ENCODE measurements at places on chromosomes 6 and 20. TPM values are rescaled to one million over a fixed set of nuclear protein-coding genes. Genes with fewer than 3 reads are reported as not detected.

GRCh38 chr6:121344539-121344938 is 10.3 kb upstream of the TBC1D32 start:
- no peak for DNase-seq

The RHAG gene
- total RNA-seq: 0.07 TPM

- DNase-seq: no peak
Measured at GRCh38 chr6:34273242-34273805, 24.5 kb upstream of the SMIM29 start.

GRCh38 chr6:132364306-132365074 is 36.8 kb downstream of the MOXD1 start:
- DNase-seq: no peak

DNA sequence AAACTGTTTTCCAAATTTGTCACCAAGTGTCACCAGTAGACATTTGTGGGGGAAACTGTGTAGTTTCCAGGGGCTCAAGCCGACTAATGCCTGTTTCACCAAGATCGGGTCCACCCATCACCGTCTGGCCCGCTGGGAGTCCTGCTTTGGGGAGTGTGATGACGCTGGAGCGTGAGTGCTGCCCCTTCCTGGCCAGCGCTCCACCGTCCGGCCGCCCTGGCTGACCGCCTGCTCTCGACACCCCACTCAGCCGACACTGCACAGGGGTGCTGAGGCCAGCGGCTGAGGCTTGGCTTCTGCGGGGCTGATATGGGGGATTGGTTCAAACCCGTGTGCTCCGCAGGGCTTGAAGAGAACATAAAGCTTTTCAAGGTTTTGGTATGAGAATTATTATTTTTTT is 160.1 kb downstream of the SMOC2 start:
- no peak for DNase-seq

The KDM1B gene
- 6.8 TPM for total RNA-seq

The FILIP1 gene
- 1.4 TPM for total RNA-seq

GRCh38 chr6:75044846-75045245 is 161.0 kb downstream of the COL12A1 start:
- no peak for DNase-seq

GRCh38 chr6:42996513-42996912 is 12.1 kb downstream of the PPP2R5D start:
- DNase-seq: no peak

The PLA2G7 gene
- total RNA-seq: 0.17 TPM

DNA sequence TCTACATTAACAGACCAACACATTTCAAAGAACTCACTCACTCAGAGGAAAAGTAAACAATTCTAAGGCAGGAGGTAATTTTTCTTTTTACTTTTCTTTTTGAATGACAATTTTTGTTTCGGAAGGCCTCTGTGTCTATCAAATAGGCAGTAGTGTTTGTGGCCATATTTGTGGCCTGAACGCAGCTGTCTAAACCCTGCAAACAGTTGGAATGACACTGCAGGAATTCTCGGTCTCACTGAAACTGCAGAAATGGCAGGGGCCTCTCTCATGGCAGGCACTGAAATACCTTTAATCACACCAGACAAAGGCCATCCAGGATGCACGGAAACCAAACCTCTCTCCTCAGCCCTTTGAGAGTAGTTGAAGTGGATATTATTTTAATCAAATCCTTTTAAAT is 30.4 kb downstream of the FYN start:
- DNase-seq: no peak

GRCh38 chr20:44891826-44892225 is 6.3 kb downstream of the YWHAB start:
- DNase-seq: no peak

DNA sequence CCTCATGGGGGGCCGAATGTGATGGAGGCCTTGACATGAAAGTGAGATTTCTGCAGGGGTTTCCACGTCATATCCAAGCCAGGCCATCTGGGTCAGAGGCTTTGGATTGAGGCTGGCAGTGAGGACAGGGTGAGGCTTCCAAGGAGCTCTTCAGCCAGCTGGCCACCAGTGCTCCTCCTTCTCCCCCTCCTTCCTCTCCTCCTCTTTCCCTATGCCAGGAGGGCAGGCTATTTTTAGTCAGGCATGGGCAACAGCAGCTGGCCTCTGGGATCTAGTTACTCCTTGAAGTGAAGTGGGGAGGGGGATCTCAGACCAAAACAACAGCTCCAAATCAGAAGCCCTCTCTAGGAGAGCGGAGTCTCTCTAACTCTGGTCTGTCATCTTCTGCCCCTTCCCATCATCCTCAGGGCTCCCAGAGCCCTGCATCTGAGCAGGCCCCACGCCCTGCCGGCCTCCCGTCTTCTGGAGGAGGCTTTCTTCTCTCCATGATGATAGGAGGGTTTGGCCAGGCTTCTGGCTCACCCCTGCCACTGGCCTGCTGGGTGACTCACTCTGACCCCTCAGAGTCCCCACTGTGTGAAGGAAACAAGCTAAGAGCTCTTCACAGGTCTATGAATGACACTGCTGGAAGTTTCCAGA is 612 bp downstream of the TNNC2 start:
- peak; percentile 46 for DNase-seq

DNA sequence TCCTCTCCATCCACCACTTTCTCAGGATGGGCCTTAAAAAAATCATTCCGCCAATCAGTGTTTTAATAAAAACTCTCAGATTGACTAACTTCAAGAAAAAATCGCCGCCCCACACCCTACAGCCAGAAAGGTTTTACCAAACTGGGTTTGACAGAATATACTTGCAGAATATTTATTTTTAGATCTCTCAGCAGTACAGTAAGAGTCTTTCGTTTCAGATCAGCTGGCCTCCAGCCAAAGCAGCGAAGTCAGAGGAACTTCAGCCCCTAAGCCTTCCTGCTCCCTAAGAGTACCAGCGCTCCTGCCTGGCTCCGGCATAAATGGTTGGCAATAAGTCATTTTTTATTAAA is 24.7 kb downstream of the TBC1D7 start:
- DNase-seq: no peak

GRCh38 chr6:71268735-71269437 is 19.7 kb upstream of the OGFRL1 start:
- DNase-seq: no peak

The ENPP1 gene
- 17.8 TPM for total RNA-seq

DNA sequence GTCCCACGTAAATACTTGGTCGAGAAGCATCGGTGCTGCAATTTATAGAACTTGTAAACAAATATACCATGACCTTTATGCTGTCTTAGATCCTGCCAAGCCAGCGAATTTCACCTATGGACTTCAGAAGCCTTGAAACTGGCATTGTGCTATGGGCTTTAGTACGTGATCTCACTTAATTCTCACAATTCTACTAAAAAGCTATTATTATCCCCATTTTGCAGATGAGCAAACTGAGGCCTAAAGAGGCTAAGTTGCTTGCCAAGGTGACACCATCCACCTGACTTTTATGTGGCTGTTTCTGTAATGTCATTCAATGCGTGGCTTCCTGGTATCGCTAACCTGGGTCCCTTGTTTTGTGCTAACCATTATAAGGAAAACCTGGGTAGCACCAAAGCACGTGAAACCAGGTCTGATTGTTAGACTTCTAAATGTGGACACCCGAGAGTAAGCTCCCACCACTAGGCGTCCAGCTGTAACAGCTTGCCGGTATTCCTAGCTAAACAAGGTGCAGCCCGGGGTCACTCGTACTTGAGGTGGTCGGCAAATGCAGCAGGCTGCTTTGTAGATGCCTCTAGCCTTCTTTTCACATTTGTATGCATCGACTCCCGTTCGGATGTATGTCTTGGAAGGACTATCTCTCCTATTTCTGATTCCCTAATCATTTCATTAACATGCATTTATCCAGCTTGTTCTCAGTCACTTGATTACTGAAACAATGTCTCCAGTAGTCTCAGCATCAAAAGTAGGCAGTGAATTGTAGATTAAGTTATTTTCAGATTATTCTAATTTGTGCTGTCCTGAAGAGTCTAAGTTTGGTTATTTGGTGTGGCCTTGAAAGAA is 1.1 kb downstream of the SYNJ2 start:
- peak; percentile 63 for DNase-seq

GRCh38 chr6:160391419-160392116 is 43.4 kb downstream of the SLC22A3 start:
- no peak for DNase-seq

- no peak for DNase-seq
Measured at GRCh38 chr6:144234935-144235334, 50.2 kb upstream of the UTRN start.

- DNase-seq: no peak
Measured at GRCh38 chr6:50815436-50816114, 3.1 kb upstream of the TFAP2B start.

DNA sequence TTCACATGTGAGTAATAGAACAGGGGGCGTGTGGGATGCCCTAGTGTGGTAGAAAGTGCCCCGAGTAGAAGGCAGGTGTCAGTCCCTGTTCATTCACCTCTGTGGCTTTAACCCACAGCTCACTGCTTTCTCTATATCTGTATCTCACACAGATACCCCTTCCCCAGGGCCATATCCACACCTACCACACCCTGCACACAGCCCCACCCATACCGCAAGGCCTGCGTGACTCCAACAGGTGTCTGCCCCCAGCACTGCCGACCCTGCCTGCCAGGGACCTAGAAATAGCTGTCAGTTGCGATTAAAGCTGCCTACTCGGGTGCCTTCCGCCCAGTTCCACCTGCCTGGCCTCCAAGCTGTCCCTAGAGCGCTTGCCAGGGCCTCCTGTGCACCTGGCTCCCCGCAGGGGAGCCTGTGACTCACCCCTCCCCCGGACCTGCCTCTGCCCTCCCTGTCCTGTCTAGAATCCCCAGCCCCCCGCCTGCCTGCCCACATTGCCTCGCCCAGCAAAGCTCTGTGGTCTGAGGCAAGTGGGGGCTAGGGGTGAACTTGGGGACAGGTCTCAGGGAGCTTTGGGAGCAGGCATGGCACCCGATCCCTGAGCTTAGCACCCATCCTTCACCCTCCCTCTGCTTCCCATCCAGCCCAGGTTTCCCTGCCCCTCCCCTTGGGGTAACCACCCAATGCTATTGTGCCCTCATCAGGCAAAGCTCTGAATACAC is 38.3 kb upstream of the ID1 start:
- peak; percentile 84 for DNase-seq

DNA sequence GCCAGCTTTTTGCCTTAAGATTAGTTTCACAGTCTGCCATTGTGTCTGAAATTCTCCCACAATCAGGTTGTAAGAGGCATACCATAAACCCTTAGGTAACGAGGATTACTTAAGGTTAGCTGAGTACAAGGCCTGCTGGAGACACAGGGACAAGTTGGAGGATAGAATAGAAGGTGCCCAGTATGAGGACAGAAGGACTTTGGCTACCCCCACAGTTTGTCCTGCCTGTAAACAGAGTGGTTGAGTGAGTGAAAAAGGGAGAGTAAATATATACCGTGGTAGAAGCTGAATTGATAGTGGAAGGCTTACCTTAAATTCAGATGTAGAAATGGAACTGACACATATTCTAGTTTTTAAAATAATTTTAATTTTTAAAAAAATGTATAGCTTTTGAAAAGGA is 19.3 kb downstream of the RPRD1B start:
- no peak for DNase-seq
